H4 (cell line): ENCODE measurements at places on chromosomes 5 and 9. TPM values are rescaled to one million over a fixed set of nuclear protein-coding genes. Genes with fewer than 3 reads are reported as not detected.

Gene GFI1B
- total RNA-seq, result 0.10 TPM in 1 of 2 replicates, not detected in the other

DNA sequence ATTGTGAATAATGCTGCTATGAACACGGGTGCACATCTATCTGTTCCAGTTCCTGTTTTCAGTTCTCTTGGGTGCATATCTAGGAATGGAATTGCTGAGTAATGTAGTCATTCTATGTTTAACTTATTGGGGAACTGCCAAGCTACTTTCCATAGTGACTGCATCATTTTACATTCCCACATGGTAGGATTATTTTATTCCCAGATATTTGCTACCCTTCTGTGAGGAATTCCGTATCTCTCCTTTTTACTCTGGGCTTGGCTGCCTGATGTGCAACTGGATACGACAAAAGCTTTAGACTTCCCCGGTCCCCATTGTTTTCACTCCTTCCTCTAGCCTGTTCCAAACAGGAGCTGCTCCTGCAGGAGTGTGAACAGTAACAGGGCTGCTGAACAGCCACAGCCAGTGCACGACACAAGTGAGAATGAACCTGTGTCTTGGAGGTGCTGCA lies 7.2 kb downstream of the TAS2R1 start:
- DNase-seq, result peak; percentile 71

Gene SLC36A3
- total RNA-seq, result not detected in 2 replicates

Gene EIF4EBP3
- not detected in 2 replicates for total RNA-seq

GRCh38 chr5:110754181-110754580 lies 15.4 kb downstream of the SLC25A46 start:
- no peak for DNase-seq

DNA sequence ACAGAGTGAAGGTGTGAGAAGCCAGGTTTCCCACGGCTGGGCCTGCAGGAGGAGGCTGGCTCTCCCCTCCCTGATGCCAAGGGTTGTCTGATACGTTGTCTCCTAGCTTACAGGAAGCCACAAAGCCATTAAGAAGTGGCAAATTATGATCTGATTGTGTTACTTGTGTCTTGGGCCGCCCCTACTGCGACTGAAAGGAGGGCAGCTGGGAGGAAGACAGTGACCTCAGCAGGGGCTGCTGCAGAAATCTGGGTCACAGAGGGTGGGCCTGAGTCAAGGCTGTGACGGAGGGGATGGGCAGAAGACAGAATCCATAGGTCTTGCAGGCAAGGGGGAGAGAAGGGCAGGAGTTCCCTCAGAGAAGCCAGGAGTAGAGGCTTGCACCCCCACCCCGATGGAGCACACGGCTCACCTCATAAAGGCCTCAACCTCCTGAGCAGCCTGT lies 145.0 kb downstream of the FSTL4 start:
- no peak for DNase-seq

GRCh38 chr5:79236970-79237739 lies 1.2 kb downstream of the JMY start:
- peak; percentile 24 for DNase-seq

DNA sequence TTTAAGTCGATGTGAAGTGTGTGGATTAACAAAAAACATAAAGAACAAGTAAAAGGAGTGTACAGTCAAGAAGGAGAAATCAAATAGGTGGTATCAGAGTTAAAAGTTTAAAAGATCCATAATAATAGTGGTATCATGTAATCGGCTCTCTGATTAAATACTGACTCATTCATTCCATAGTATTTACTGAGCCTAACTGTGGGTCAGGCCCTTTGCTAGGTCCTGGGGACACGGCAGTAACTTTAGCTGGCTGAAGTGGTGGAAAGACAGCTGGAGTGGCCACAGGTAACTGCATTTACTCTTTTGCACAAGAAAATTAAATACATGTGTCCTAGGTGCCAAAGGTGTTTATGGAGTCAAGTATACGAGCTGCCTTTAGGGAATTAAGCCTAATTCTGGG lies 124.0 kb downstream of the GNAQ start:
- no peak for DNase-seq

Gene CWC27
- total RNA-seq, result 11.2 and 24.4 TPM in 2 replicates

GRCh38 chr9:138052322-138052615 lies 174.7 kb downstream of the CACNA1B start:
- no peak for DNase-seq

GRCh38 chr5:149745212-149745942 lies 15.3 kb downstream of the PPARGC1B start:
- DNase-seq, result no peak

Gene SLCO6A1
- total RNA-seq, result not detected in 2 replicates

Gene PCDHGB4
- 0.16 and 0.21 TPM in 2 replicates for total RNA-seq

GRCh38 chr5:3091040-3091774 lies 339.7 kb upstream of the IRX2 start:
- DNase-seq, result no peak

DNA sequence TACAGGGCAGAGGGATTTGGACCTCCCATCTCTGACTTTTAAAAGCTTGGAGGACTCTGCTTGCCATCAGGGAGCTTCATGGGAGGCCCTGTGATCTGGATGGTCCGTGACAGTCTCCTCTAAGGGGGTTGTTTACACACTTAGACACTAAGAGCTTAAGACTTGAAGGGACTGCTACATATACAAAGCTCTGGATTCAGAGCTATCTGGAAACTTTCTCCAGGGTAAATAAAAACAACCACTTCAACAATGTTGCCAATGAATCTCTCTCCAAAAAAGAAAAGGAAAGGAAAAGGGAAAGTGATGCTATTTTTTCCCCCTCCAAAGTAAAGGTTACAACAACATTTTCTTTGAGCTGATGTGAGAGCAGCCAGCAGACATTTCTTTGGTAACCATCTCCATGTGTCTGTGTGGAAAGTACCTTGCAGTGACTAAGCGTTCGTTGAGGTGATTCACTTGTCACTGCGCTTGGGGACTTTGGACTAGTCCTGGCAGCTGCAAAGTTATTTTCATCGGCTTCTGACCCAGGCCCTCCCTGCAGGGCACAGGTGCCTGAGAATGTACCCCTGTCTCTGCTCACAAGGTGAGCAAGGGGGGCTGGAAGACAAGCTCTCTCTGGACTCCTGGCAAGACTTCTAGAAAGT lies 262.1 kb upstream of the KLF4 start:
- peak; percentile 66 for DNase-seq

Gene FAT2
- total RNA-seq, result 0.06 and 0.10 TPM in 2 replicates

- DNase-seq, result peak; percentile 61
Observed at GRCh38 chr5:69502767-69503488, 10.3 kb downstream of the OCLN start.

- DNase-seq, result no peak
Observed at GRCh38 chr5:71751422-71751821, 32.3 kb downstream of the CARTPT start.

- peak; percentile 72 for DNase-seq
Observed at GRCh38 chr9:81522716-81523551, 166.4 kb downstream of the TLE1 start.

- DNase-seq, result no peak
Observed at GRCh38 chr9:131290036-131290766, 678 bp downstream of the PLPP7 start.

- no peak for DNase-seq
Observed at GRCh38 chr5:145293716-145294115, 541.4 kb downstream of the PRELID2 start.

DNA sequence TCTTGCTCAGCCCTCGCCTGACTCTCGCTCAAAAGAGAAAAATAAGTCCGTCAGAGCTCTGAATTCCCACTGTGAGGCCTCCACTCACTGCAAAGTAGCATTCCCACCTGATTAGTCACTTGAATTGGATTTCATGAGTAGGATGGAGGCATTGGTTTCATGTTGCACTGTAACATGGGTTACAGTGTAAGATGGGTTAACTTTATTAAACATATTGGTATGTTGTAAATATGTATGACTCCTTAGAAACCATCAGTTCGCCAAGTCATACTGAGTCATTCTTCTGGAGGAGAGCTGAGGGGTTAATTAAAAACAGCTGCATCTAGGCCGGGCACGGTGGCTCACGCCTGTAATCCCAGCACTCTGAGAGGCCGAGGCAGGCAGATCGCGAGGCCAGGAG lies 93.8 kb upstream of the BNC2 start:
- DNase-seq, result peak; percentile 78

GRCh38 chr9:10071579-10071978 lies 541.2 kb downstream of the PTPRD start:
- DNase-seq, result no peak

Gene PIK3R1
- 15.7 and 17.2 TPM in 2 replicates for total RNA-seq

Gene EQTN
- total RNA-seq, result not detected in 2 replicates

DNA sequence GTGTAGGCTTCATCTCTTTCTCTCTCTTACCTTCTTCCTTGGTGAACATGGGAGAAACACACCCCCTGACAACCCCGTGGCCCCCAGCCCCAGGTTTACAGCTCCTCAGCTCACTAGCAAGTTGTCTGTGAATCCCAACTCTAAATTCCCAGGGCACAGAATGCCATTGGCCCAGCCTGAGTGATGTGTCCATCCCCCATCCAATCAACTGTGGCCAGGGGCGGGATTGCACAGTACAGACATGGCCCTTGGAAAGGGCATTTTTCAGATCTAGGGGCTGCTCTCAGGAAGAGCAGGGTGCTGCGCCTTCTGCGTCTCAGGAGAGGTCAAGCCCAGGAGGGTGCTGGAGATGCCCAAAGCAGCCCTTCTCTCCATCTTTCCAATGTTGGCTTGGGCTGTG lies 48.2 kb upstream of the ASS1 start:
- no peak for DNase-seq

Gene GMCL2
- total RNA-seq, result not detected in 2 replicates

Gene BSPRY
- total RNA-seq, result not detected in 2 replicates

- no peak for DNase-seq
Observed at GRCh38 chr9:109813303-109813702, 33.3 kb downstream of the PALM2AKAP2 start.

- peak; percentile 64 for DNase-seq
Observed at GRCh38 chr9:11064909-11065308, 452.1 kb upstream of the PTPRD start.

GRCh38 chr5:176787676-176788075 lies 22.7 kb upstream of the UNC5A start:
- DNase-seq, result no peak

Gene SARDH
- 0.06 and 0.49 TPM in 2 replicates for total RNA-seq

- no peak for DNase-seq
Observed at GRCh38 chr5:51382521-51383130, 622 bp upstream of the ISL1 start.

GRCh38 chr9:83166372-83166771 lies 103.4 kb upstream of the RASEF start:
- no peak for DNase-seq

GRCh38 chr9:80976403-80976802 lies 712.9 kb downstream of the TLE1 start:
- DNase-seq, result no peak

Gene SLC34A3
- total RNA-seq, result not detected in 2 replicates

- DNase-seq, result no peak
Observed at GRCh38 chr9:110095161-110095595, 112.8 kb downstream of the C9orf152 start.

GRCh38 chr5:163880302-163880701 lies 374.9 kb downstream of the MAT2B start:
- DNase-seq, result no peak
